Lung (tissue), 17 donors: ENCODE measurements at places on chromosomes 5 and 9.

DNA sequence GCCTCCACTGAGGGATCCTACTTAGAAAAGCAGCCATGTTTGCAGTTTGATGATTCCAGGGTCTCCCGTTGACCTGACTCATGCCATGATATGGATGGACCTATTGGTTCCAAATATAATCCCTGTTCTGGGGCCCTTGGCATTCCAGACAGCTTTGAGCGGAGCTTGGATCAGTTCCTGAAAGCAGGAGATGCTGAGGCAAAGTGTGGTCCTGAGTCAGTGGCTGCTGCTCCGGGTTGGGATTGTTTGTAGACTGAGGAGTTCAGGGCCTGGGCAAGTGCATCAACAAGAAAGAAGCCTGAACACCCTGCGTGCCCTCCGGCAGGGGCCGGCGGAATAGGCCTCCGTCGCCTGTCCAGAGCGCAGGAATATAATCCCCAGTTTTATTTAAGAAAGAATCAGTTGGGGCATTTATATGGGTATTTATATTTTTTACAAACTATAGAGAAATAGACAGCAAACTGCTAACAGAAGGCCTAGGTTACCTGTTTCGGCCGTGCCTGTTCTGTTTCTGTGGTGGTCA, 50.6 kb downstream of the LRSAM1 start:
- DNase-seq: no peak

- no peak for DNase-seq
These were observed 21.7 kb upstream of the OLFM1 start for GRCh38 chr9:135065804-135066203.

DNA sequence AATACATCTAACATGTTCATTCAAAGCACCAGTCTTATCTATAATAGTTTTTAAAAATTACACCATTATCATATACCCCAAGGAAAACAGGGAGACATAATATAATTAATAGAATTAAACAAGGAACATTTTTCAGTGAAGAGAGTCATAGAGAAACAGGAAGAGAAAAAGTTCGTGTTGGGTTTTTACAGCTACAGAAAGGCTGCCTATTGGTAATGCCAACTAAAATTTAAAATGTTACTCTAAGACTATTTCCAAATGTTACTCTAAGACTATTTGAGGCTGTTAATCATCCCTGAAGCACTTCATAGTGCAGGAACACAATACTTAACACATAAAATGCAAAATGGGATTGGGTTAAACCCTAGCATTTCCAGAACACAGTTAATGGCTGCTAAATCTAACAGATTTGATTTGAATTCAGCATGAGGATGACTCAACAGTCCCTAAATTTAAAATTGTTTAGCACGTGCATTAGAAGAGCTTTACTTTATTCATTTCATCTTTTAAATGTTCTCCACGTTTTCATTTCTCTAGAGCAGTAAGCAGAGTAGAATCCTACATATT, 54.5 kb downstream of the OXCT1 start:
- DNase-seq: no peak

- no peak for DNase-seq
These were observed 164.1 kb downstream of the PRR16 start for GRCh38 chr5:120628156-120628555.

DNA sequence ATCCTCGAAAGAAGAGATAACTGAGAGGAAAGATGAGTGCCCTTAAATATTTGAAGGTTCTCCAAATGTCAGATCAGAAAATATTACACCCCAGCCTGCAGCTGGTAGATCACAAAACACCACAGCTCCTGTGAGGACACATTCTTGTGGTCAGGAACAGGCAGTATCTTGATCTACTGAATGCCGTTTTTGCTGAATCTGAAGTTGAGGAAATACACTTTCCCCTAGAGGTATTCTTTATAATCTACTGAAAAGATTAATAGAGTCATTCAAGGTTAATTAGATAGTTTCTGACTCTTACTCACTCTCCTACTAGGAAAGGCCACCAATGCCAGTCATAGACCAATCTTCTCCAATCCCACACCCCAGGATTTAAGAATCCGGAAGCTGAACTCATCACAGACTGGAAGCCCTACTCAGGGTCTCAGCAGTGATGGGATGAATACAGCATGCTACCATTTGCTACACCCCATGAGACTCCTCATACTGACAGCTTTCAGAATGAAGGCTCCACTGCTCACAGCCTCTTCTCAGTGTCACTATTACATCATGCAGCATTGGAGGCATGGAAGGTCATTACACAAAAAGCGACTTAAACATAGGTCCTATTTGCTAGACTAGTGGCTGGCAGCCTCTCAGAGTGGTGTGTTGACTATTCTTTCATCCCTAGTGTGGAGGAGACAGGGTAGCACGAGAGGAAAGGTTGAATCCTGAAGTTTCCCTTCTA, 143.9 kb upstream of the SLC1A3 start:
- no peak for DNase-seq

- DNase-seq: no peak
These were observed 162.1 kb upstream of the TSLP start for GRCh38 chr5:110909415-110909814.

DNA sequence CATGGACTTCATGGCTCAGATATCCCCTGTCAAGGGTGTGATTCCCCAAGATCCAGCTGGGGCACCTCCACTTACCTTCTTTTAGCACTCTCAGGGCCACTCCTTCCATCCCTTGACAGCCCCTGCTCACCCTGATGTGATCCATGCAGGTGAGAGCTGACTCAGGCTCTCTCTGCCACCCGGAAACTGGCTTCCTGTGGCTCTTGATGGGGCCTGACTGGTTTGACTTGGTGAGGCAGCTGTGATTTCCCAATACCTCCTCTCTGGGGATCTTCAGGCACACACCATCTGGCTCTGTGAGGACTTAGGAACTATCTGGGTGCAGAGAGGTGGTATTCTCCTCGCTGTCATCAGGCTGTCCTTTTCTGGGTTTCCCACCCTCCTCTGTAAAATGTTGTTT, 7.9 kb upstream of the FAT2 start:
- DNase-seq: no peak

GRCh38 chr9:111917980-111918379, 21.4 kb downstream of the UGCG start:
- DNase-seq: no peak

DNA sequence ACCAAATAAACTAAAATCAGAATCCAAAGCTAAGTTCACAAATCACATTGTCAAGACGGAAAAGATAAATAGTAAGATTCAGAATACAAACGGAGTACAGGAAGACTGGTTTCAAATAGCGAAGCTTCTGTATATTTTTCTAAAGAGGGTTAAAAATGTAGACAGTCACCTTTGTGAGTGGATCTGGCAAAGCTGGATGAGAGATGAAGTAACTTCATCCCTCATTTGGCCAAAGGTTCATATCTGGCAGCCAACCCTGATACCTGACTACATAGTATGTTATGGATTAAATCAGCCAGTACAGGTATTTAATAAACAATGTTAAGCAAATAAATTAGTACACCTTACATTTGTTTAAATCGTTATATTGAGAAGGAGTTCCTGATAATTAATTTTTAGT, 21.3 kb upstream of the DENND4C start:
- DNase-seq: no peak

- no peak for DNase-seq
These were observed 22.2 kb downstream of the SLC46A2 start for GRCh38 chr9:112868461-112868860.

- DNase-seq: no peak
These were observed 1.1 kb downstream of the PRR7 start for GRCh38 chr5:177447611-177448243.

- DNase-seq: no peak
These were observed 809.2 kb upstream of the ZNF608 start for GRCh38 chr5:125555591-125555990.

- DNase-seq: no peak
These were observed 188.8 kb downstream of the MRPS30 start for GRCh38 chr5:44997506-44997905.

- DNase-seq: no peak
These were observed 164.5 kb upstream of the S1PR3 start for GRCh38 chr9:88826771-88827181.

DNA sequence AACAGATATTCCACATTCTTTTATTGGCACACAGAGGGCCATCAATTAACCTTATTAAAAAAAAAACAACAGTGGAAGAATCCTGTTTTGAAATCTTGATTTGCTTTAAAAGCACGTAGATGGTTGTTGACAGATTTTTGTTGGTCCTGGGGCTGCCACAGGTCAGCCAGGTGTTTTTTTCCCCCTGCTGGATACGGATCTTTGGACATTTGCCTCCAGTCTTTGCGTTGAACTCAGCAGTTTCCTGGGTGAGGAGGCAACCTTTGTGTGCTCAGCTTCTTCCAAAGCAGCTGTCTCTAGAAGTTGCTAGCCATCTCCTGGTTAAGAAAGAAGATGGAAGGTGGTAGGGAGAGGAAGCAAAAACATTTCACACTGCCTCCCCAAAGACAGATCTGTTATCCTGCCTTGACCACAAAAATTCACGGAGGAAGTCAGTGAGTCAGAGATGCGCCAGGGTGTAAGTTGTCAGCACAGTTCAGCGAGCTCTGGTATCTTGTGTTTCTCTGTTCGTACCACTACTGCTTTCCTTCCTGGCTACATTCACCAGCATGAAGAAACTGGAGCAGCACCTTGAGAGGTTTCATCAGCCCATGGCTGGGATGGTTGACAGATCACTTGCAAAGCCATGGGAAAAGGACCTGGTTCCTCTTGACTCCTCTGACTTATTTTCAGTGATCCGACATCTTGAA, 207.3 kb downstream of the ARHGAP26 start:
- DNase-seq: no peak

- no peak for DNase-seq
These were observed 77.0 kb upstream of the FER start for GRCh38 chr5:108670591-108671289.

- no peak for DNase-seq
These were observed 8.9 kb downstream of the FLT4 start for GRCh38 chr5:180640611-180640860.

DNA sequence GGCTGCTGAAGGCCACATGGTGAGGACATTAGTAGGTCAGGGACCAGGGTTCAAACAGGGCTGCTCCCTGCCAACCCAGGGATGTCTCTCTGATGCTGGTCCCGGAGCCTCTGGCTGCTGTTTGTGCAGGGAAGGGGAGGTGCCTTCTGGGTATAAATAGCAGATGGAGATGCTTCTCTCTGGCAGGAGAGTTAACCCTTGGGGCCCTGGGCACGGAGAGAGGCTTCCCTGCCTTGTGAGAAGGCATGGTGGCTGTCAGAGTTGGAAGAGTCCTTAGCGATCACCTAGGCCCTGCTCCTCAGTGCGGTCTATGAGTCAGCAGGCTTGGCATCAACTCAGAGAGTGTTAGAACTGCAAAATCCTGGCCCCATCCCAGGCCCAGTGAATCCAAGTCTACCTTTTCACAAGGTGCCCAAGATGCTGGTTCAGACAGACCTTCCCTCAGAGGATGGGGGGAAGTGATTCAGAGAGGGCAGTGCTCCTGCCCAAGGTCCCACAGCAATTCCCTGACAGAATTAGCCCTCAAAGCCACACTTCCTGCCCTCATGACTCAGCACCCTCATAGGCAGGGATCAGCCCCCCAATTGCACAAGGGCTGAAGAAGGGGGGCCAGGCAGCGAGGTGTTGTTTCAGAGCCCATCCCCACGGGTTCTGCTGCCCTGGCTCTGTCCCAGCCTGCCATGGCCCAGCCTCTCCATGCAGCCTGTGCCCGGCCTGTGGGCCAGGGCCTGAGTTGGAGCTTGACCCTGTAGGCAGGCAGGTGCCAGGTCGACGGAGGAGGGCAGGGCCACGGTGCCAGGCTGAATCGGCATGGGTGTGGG, 25.6 kb downstream of the CAMK2A start:
- DNase-seq: no peak
